ENCODE measurements at places on chromosomes 12 and 14.

DNA sequence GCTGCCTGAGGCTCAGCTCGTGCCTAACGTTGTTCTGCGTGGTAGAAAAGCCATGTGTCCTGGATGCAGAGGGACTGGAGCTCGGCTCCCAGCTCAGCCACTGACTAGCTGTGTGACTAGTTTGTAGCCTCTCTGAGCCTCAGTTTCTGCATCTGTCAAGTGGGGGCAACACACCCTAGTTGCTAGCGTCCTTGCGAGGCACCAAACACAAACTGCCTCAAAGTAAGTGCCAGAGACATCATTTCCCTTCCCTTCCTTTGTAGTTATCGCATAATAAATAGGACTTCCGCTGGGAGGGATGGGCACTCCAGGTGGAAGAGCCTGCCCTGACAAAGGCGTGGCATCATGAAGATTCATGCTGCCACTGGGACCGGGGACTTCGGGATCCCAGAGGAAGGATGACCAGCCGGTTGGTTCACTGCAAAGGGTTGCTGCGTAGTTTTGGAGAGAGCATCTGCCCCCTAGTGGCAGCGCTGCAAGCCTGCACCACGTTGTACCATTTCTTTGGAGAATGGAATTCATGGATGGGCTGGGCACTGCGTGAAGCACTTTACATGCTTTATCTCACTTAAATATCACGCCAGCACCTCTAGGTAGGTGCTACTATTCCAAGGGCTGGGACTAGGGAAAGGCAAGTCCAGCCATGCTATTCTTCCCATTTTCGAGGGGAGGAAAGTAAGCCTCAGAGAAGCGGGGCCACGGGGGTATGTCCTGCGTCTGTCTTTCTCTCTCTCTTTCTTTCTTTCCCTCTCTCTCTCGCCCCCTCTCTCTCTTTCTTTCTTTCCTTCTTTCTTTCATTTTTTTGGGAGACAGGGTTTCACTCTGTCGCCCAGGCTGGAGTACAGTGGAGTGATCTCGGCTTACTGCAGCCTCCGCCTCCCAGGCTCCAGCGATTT, 4.6 kb downstream of the CCDC197 start:
- DNase-seq: peak; percentile 33

DNA sequence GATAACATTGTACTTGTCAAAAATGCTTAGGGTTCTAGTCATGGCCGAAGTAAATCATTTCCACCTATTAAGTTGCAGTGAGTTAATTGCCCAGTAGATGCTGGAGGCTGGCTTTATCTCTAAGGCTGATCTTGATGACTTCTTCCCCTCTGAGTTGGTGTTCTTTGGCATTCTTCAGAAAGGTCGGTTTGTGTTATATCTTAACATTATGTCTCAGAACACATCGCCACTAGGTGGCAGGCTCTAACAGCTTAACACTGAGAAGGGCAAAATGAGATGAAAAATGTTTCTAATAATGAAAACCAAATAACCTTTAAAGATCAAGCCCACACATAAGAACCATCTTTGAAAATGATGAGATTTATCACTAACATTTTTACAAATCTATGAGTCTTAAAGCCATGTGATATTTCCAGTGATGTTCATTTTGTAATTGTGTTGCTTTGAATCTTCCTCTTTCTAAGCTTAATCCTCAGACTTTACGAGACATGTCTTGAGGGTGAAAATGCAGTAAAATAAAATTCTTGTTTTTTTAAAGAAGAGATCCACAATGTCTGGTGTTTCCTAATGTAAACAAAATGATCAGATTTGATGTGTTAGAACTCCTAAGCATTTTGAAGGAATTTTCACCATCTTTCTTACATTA, 28.6 kb downstream of the SUDS3 start:
- peak; percentile 24 for DNase-seq

DNA sequence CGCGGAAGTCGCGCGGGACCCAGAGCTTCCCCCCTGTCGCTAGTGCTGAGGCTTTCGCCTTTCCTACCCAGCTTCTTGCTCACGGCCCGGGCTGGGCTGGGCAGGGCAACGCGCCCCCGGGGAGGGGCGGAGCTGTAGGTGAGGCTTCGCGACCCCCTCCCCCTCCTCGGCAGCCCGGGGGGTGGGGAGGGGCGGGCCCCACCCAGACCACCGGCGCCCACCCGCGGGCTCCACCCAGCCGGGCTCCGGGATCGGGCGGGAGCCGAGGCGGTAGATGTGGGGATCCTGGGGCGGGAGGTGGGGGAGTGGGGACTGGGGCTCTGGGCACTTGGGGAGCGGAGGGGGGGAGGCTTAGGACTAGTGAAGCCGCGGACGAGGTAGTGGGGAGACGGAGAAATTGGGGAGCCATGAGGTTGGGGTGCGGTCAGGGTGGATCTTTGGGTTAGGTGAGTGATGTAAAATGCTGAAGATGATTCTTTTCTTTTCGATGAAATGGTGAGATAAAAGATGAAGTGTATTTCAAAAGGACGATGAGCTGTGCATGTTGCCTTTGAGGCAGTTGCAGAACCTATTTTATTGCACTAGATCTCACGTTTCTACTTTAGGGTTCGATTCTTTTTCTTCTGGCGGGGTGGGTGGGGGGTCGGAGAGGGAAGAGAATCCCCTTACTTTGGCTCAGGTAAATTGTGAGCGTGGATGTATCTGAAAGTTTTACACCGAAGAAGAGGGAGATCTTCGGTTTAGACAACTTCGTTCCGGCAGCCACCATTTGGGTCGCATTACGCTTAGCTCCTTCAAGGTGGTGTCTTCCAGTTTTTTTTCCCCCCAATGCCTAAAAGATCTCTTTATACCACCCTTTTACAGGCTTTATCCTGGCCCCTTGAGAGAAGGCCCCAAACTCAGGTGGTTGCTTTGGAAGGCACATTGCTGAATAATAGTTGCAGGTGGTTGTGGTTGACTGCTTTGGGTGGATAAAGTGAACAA, 619 bp downstream of the ERC1 start:
- DNase-seq: no peak

- no peak for DNase-seq
Observed at GRCh38 chr12:40525054-40525453, 167.2 kb upstream of the CNTN1 start.

DNA sequence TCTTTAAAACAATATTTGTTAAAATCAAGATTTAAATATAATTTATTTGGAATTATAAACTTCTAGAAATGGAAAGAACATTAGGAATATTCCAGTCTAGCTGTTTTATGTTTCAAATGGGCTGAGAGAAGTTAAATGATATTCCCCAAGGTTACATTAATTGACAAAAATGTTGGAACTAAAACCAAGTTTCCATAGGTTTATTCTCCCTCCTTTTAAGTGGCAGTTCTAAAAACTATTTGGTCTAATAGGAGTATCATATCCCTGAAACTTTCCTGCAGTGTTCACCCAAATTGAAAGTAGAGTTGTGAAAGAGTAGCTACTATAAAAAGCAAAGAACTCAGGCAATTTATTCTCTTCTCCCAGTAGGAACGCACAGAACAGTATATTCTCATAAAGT, 1185.5 kb downstream of the LRFN5 start:
- DNase-seq: no peak

GRCh38 chr12:89081719-89082369, 270.5 kb downstream of the DUSP6 start:
- no peak for DNase-seq

- DNase-seq: no peak
Observed at GRCh38 chr14:91774140-91775096, 42.5 kb upstream of the CATSPERB start.

- no peak for DNase-seq
Observed at GRCh38 chr12:89346741-89347324, 5.5 kb downstream of the DUSP6 start.

GRCh38 chr14:59583755-59584154, 7.1 kb upstream of the CCDC175 start:
- DNase-seq: no peak

- DNase-seq: no peak
Observed at GRCh38 chr12:103441437-103442181, 54.2 kb downstream of the C12orf42 start.

GRCh38 chr12:82948491-82948890, 261.8 kb downstream of the TMTC2 start:
- no peak for DNase-seq

All from stimulated activated CD8-positive, alpha-beta memory T cell treated with anti-CD3 and anti-CD28 coated beads, Interleukin-2, amount 100 ng/mL, for 1 hour (primary cell).